ENCODE measurements at places on chromosomes 12 and 14.
A peak's percentile ranks its signal among the peaks of the same experiment; 100 is the strongest.

DNA sequence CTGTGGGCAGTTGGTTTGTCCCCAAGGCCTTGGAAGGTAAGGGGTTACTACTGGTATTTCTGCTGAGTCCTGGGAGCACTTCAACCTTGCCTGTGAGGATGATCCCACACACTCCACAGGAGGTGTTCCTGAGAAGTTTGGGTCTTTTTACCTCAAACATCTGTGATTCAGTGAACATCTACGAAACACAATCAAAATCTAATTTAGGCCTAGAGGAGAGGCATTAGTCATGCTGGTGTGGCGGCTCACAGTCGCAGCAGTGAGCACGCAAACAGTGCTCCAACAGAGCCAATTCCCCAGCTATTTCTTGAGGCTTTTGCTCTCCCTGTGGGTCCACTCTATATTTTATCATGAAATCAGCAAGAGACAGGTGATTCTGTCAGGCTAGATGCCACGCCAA is 107.6 kb downstream of the APAF1 start:
- DNase-seq, result peak; percentile 55

DNA sequence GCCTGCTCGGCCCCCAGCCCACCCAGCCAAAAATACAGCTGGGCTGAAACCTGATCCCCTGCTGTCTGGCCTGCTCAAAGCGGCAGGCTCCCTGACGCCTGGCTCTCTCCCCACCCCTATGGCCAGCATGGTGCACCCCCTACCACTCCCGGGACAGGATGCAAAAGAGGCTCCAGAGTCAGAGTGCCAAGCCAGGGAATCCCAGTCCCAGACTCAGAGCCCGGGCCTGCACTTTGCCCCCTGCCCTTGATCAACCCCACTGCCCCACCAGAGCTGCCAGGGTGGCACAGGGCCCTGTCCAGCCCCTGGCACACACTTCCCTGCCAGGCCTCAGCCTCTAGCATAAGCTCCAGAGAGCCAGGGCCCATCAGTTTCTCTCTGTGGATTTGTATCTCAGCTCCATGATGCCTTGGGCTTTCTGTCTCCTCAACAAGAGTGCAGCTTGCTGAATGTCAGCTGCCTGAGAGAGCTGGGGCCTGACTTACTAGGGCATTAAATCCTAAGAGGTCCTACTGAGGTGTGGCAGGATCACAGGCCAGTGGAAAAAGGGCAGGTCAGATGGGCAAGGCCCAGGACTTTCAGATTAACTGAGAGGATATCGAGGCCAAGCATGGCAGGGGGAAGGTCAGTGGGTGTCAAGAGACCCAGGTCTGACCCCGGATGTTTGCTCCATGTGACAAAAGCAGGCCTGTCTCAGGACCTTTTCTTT is 13.9 kb downstream of the ACVRL1 start:
- no peak for DNase-seq

DNA sequence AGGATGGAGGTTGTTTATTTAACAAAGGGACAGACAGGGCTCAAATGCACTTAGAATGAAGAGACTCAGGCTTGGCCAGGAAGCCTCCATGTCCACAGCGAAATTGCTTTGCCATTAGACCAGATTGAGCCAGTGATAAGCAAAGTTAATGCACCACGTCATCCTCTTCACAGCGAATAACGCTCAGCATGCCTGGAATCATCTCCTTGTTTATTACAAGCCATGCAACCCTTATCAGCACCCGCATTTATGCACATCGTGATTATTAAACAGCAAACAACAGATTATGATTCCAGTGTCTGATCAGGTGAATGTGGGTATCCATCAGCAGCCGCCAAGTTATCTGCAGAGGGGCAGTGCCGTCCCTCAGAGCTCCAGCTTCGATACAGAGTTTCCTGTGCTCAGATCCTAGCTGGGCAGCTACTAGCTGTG is 175.0 kb upstream of the TMEM132C start:
- DNase-seq, result no peak

- no peak for DNase-seq
Observed at GRCh38 chr12:101521136-101521535, 46.0 kb downstream of the SPIC start.

- DNase-seq, result peak; percentile 45
Observed at GRCh38 chr12:113461666-113462065, 10.0 kb downstream of the LHX5 start.

DNA sequence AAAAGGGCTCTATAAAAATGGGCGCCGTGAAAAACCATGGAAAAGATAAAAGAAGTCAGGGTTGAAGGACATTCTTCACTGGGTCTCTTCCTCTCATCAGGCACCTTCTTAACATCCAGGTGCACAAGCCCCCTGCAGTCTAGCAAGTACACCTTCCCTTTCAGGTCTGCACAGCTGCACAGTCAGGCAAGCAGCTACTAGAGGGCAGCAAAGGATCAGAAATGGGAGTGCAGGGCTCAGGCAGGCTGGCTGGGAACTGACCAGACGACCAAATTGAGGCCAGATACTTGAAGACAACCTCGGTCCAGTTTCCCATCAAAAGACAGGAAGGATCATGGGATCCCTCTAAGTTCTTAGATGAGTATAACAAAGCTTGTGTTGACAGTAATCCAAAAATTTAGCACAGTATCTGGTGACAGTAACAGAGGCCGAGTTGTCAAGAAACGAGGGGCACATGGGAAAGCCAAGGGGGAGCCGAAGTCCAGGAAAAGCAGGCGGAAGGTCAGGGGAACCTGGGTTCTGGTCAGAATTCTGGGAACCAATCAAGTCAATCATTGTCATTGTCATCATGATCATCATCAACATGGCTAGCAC is 10.1 kb upstream of the GRIP1 start:
- DNase-seq, result peak; percentile 13

DNA sequence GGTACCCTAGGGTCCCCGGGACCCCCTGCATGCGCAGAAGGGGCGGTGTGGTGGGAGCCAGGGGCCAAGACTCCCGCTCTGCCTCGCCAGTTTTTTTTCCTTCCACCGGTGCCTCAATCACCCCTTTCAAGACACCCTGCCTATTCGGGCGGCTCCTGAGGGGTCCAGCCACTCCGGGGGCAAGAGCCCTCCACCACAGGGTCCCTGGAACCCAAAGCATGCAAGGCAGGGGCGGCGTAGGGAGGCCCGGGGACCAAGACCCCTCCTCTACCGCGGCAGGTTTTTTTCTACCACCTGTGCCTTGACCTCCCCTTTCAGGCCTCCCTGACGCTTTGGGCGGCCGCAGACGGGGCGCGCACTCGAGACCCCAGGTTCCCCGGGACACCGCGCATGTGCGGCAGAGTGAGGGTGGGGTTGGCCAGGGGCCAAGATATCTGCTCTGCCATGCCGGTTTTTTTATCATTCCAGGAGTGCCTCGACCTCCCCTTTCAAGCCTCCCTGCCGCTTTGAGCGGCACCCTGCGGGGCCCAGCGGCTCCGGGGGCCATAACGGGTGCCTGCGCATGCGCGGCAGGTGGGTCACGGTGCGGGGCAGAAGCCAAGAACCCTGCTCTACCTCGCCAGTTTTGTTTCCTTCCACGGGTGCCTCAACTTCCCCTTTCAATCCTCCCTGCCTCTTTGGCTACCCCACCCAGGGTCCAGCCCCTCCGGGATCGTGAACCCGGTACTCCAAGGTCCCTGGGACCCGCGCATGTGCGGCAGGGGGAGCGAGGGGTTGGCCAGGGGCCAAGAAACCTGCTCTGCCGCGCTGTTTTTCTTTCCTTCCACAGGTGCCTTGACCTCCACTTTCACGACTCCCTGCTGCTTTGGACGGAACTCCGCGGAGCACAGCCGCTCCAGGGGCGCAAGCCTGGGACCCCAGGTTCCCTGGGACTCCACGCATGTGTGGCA is 328.1 kb downstream of the ALG10 start:
- DNase-seq, result no peak

DNA sequence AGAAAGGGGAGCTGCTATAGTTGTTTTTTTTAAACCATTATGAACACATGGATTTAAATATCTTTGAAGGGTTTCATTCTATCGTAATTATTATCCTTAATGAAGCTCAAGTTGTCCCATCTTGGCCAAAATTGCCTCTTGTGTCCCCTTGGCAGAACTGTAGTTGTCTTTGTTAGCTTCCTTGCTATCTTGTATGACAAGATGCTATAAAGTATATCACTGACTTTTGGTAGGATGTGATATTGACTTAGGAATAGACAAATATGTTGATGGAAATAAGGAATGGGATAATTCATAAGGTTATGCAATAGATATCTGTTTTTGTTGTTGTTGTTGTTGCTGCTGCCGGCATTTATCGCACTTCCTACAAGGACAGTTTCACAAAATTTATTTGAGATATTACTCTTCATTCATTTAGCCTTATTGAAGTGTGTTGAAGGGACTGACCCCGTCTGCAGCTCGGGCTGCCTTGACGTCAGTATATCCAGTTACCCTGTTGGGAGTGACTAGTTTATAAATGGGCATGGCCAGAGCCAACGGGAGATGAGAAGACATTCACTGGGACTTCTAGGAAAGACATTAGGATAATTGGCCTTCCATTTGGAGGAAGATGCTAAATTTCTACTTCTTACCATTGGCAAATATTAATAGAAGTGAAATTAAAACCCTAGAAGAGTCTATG is 26.1 kb upstream of the APOLD1 start:
- DNase-seq, result no peak

DNA sequence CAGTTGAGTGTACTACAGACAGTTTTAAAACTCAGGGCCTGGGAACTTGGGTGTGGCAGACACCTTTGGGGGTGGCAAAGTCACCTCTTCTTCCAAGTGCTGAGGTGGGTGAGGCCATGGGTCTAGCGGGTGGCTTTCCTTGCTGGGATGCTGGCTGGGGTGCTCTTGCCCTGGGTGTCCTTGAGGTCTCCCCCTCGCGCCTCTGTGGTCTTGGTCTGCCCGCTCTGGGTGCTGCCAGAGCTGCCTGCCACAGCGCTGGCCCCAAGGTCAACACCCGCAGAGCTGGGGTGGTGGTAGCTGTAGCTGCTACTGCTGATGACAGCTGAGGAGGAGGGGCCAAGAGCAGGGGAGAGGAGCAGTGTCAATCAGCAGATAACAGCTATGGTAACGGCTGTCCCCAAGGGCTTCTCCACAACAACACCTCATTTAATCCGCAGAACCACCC is 6.8 kb downstream of the KRT74 start:
- no peak for DNase-seq

DNA sequence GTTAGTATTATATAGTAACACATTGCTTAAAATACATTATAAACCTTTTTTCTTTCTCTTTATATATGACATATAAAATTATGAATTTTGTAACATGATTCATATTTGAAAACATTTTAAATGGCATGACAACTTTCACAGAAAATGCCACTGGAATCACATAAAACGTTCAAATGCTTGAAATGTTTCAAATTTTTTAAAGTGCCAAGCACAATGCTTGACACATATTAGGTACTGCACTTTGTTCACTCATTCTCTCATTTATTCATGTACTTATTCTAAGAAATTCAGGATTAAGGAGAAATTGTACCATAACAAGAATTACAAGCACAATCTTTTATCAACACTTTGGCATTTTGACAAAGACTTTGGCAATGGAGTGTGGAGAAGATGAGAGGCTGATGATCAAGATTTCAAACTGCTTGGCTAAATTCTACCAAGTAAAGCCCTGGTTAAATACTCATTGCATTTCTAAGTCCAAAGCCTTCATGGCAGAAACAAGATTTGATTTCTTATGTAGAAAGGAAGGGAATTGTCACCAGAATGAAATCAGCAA is 232.2 kb downstream of the C12orf50 start:
- peak; percentile 67 for DNase-seq

DNA sequence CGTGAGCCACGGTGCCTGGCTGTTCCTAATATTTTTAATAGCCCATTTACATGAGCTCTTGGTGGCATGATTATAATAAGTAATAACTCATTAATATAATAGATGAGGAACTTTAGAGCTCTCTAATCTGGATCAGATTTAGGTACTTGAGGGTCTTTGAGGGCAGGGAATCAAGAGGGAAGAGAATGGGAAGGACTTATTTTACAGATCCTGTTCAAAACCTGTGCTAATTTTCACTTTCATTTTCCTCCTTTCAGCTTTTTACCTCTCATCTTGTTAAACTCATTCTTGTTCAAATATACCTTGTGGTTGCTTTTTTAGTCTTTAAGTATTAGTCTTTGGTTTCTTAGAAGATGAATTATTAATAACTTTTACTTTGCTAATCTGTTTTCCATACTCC is 5.6 kb downstream of the NECAP1 start:
- no peak for DNase-seq

DNA sequence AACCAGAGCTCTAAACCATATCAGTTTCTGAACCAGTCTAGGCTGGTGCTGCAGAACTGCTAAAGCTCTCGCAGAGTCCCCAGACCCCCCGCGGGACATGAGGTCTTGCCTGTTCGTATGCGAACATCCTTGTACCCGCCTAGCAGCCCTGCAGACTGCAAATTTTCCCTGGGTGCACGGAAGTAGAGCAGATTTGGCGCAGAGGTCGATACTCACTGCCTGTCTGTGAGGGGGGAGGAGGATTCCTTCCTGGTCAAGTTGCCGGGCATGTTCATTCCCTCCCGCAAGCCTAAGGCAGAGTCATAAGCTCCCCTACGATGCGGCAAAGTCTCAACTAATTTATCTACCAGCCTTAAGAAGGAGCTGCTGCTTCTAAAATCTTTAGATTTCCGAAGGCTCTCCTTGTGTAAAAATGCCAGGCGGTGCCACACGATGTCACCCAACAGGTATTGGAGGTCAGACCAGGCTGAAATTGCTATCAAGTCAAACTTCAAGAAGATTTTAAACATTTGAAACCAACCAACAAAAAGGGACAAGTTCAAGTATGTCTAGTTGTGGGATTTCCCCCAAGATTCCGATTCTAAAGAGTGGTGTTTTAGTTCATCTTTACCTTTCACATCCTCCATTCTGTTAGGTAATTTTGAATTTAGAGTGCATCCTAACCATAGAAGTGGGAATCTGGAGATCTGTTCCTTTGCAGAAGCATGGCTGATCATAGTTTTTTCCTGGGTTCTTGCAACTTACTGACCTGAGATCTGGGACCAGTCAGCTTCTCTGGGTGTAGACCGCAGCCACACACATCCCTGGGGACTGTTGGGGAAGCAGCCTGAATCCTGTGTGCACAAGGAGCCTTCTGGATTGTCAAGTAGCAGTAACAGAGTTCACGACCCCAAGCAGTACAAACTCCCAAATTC is 1.6 kb upstream of the PAX9 start:
- DNase-seq, result no peak

- no peak for DNase-seq
Observed at GRCh38 chr12:98453070-98453469, 62.3 kb upstream of the TMPO start.

DNA sequence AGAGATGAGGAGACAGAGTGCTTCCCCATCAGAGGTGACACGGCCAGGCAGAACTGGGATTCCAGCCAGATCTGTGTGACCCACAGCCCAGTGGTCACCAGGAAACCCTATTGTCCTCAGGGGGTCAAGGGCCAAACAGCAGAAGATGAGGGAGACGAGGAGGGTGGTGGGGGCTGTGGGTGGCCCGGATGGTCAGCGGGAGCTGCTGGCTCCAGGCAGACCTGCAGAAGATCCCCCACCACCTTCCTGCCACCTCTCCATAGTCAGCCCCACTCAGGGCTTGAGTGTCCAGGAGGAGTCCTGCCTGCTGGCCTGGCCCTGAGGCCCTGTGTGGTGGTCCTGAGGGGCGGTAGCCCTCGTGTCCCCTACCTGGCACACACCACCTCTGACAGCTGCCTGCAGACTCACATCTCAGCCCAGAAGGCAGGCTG is 136.8 kb downstream of the CALM1 start:
- peak; percentile 13 for DNase-seq

- DNase-seq, result no peak
Observed at GRCh38 chr12:39846304-39846703, 226.7 kb upstream of the ABCD2 start.

Measured in EL (cell line).